ENCODE measurements at places on chromosomes 2 and 18. TPM values are rescaled to one million over a fixed set of nuclear protein-coding genes. Genes with fewer than 3 reads are reported as not detected.

DNA sequence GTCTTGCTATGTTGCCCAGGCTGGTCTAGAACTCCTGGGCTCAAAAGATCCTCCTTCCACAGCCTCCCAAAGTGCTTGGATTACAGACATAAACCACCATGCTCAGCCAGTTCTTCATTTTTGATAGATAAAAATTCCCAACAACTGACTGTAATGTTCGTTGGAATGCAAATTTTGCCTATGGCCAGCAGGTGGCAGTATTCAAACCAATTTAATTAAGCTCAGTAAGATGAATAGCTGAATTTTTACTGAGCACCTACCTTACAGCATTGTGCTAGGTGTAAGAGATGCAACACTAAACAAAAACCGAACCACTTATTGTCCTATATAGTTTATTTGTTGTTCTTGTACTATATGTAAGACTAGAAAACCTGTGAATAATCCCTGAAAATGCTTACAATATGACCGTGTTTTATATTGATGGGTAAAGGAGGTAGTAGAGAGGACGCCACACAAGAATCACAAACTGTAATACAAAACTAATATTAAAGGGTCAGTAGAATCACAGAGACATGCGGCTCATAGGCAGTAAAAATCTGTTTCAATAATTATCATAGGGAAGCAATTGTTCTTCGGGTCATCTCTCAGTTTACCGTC is 8.2 kb upstream of the TMEM182 start:
- DNase-seq, result peak; percentile 19

DNA sequence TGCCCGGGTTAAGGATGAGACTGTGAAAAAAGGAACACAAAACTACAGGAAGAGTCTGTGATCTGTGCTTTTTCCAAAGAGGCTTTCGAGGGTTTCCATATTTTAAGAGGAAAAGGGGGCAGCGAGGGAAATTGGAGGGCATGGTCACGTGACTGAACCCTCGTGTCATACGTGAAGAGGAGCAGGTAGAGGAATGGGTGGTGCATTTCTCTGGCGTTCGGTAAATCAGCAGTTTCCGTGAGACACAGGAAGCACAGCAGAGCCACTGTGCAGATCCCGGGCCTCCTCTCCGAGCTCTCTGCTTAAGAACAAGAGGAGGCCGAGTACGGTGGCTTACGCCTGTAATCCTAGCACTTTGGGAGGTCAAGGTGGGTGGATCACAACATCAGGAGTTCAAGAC is 219.7 kb downstream of the NDUFA10 start:
- no peak for DNase-seq

DNA sequence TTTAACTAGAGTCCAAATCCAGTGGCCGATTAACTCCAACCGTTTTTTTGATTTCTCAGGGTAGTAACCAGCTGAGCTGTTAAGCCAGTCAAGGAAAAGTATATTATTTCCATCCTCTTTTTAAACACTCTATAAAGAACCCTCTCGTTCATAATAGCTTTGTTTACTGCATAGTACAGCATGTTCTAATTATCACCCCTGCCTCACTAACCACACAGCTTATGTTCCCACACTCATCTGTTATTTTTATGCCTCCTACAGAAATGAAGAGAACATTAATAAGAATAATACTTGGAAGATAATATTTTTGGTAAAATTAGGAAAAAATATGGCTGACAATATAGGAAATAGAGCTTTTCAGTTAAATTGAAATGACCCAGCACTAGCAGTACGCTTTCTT is 2132.8 kb upstream of the CELF4 start:
- no peak for DNase-seq

- DNase-seq, result no peak
Observed at GRCh38 chr2:174716785-174717184, 47.5 kb downstream of the CHRNA1 start.

DNA sequence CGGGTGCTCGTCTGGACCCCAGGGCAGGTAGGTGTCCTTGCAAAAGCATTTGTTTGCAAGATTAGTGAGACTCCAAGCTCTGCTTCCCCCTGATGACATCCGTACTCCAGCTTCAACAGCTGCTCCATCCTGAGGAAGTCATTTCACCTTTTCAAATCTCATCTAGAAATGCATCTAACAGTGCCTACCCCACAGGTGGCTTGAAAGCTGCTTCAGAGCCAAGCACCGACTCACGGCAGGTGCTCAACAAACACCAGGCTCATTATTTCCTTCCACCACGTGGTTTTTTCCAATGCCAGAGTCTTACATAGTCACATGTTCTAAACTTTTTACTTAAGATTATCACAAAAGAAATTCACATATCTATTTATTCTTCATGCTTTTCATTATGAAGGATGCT is 31.9 kb downstream of the CNGA3 start:
- DNase-seq, result no peak

GRCh38 chr18:55144193-55144930 is 185.1 kb upstream of the CCDC68 start:
- DNase-seq, result no peak

DNA sequence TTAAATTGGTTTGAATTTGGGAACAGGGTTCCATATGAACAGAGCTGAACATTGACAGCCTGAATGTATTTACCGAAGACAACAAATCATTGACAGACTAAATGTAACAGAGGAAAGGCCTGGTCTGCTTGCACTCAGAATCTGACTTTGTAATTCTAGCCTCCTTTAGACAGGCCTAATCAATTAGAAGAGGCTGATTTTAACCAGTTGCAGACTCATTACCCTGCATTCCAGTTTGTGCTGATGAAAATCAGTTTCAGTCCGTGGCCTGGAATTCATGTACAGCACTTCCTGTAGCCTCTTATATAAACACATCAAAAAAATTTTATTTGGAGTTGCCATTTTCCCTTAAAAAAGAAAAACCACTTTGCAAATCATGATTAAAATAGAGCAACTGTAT is 93.1 kb upstream of the ZFP36L2 start:
- no peak for DNase-seq

Gene IL36B
- total RNA-seq, result not detected

Gene APCDD1
- total RNA-seq, result not detected

Gene GCG
- total RNA-seq, result not detected

Gene LMAN2L
- 5.1 TPM for total RNA-seq

Gene LINC00305
- total RNA-seq, result not detected

Gene HAUS1
- 54.4 TPM for total RNA-seq
